ENCODE measurements at places on chromosomes 5 and 9. TPM values are rescaled to one million over a fixed set of nuclear protein-coding genes. Genes with fewer than 3 reads are reported as not detected.

The PCDHGA11 gene
- not detected for polyA plus RNA-seq

The EIF4E1B gene
- polyA plus RNA-seq: not detected

The AHRR gene
- polyA plus RNA-seq: not detected

The RNF14 gene
- polyA plus RNA-seq: 38.1 TPM

The TMEM203 gene
- polyA plus RNA-seq: 143 TPM

The TMEM250 gene
- 15.6 TPM for polyA plus RNA-seq

The WNK2 gene
- not detected for polyA plus RNA-seq

The NUTM2G gene
- polyA plus RNA-seq: 0.24 TPM

The PCDHGA7 gene
- not detected for polyA plus RNA-seq

The MATR3 gene
- 415 TPM for polyA plus RNA-seq

The SPTLC1 gene
- 53.5 TPM for polyA plus RNA-seq

The C8G gene
- polyA plus RNA-seq: not detected

The TAF11L13 gene
- polyA plus RNA-seq: not detected

The UNC5A gene
- not detected for polyA plus RNA-seq
